ENCODE measurements at places on chromosomes 5 and 9.
A peak's percentile ranks its signal among the peaks of the same experiment; 100 is the strongest.

DNA sequence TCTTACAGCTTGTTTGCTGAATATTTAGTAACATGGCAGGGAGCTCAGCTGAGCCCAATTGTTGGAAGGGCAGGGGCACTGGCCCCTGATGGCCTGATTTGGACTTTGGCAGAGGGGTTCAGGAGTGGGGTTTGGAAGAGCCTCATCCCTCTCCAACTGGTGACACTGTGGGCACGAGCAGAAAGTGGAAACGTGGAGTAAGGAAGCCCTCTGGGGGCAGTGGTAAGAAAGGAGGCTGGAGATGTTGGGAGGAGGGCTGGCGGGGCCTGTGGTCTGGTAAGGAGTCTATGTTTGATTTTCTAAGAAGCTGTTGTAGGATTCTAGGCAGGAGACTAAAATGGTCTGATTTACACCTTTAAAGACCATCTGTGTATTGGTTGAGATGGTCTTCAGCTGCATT, 208.9 kb downstream of the HSPA4 start:
- no peak for DNase-seq

DNA sequence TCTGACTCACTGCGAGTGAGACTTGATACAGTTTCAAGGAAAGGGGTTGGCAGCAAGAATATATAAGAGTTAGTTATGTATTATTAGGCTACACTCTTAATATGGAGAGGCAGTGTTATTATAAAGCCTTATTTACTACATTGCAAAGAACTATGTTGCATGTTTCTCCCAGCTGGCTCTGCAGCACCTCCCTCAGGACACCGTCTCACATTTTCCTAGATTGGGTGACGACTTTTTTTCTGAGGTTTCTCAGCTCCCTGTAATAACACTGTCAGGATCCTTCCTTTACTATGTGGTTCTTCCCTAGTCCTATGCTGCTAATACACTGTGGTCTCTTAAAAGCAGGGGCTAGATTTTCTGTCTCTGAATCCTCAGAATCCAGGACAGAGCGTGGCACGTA, 153.7 kb downstream of the INSYN2B start:
- no peak for DNase-seq

DNA sequence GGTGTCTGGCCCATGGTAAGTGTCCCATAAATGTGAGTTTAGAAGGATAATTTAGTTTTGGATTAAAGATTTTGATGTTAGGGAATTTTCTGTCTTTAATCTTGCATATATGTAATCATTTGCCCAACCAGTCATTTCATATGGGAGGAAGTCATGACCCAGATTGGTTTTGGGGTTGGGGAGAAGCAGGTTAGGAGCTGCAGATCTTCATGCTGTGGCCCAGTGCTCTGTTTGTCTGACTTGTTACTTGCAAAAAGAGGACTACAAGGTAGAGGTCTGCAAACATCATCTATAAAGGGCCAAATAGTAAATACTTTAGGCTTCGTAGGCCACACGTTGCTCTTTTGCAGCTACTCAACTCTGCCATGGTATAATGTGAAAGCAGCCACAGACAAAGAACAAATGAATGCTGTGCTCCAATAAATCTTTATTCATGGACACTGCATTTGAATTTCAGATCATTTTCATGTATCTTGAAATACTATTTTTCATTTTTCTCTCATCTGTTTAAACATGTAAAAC, 16.8 kb downstream of the OSTF1 start:
- DNase-seq: no peak

DNA sequence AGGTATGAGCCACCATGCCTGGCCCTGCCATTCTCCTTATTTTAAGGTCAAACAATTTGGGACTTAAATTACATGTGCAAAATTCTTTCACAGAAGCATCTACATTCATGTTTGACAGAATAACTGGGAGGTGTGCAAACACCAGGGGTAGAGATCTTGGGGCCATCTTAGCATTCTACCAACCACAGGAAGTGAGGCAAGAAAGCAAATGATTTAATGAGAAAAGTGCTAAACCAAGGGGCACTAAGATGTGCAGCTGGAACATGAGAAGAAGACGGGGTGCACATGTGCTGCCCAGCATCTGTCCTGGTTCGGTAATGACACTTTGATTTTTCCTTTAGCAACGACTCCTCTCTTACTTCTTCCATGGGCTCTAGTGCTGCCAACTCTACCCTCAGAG, 1.2 kb upstream of the F12 start:
- DNase-seq: no peak

- DNase-seq: no peak
These were observed 7.9 kb downstream of the ANAPC2 start for GRCh38 chr9:137180491-137180890.

DNA sequence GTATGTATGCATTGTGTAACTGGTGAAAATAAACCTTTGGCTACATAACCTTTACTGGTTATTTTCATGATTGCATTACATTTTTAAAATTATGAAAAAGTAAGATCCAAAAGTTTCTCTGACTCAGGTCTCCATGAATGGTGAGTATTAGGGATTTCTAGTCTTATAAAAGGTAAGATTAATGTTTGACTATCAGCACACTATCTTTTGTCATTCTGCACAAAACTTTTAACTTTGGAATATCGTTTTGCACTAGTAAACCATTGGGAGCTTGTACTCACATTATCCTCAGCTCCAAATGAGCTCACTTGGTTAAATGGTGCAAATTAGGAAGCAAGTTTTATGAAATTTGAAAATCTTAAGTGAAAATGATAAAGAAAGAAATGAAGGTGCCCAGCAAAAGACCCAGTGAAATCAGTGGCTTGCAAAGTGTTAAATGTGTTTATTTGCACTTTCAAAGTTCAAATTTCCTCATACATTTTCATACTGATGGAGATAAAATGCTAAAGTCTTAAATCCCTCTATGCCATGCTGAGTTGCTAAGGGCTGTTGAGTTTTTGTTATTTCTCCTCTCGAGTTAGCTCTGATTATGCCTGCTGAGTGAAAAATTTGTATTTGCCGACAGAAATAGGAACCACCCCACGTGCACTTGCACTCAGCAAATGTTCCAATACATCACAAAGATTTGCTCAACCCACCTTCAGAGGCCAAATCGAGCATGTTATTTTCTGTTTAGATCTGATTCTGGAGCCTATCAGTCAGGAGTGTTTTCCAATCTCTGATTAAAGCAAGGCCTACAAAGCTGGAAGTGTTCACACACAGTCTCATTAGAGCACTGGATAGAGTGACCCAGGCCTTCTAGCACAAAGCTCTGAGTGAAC, 885.7 kb downstream of the NR2F1-AS1 start:
- DNase-seq: no peak

GRCh38 chr5:156237361-156237760, 89.6 kb upstream of the SGCD start:
- no peak for DNase-seq

GRCh38 chr5:66337626-66338226, 193.6 kb downstream of the SREK1 start:
- DNase-seq: no peak

DNA sequence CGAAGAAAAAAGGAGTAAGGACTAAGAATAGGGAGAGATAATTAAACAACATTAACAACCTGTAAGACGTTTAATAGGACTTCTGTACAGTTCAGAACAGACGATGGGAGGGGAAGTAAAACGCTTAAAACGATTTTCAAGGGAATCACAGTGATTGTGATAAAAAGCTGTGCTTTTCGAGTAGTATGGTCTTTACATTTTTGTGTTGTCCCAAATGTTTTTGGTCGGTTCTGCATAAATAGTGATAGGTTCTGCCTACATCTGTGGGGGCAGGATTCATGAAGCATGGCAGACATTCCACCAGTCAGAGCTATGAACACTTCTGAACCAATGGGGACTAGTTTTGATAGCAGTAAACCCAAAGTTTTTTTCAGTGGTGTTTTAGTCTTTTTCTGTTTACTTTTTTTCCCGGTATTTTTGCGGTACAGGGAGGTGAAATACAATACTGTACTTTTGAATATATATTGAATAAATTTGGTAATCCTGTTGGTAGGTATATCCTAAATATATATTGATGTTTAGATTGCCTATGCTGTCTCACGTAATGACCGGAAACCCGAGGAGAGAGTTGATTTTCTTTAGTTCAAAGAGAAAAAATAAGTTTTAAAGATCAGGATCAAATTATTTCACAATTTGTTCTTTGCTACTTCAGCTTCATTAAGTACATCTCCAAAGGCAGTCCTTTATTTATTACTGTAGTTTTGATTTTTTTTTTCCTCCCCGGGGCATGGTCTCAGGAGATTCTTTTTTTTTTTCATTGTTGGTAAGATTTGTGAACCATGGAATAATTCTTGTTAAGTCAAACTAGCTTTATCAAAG, 1.3 kb downstream of the ERBIN start:
- DNase-seq: no peak

GRCh38 chr5:5649641-5650040, 227.2 kb downstream of the ICE1 start:
- DNase-seq: no peak

DNA sequence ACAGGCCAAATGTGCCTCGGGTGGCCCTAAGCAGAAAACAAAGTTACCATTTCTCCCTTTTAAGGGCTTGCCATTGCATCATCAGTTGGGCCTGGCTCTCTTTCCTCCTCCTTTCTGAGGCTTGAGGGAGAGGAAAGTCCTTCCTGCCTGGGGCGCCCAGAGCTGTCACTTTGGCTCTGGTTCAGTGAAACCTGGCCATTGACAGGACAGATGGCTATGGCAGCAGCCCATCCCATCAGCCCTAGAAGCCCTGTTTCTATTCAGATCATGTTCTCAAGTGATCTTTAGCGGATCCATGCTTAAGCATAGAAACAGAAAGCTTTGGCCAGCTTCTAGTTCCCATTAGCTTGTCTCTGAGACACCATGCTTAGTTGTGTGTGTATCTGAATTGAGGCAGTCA, 293.4 kb downstream of the YTHDC2 start:
- DNase-seq: no peak

- DNase-seq: no peak
These were observed 7.8 kb downstream of the KLHL3 start for GRCh38 chr5:137728048-137728447.

GRCh38 chr5:160655717-160656116, 196.3 kb downstream of the ATP10B start:
- DNase-seq: no peak

- no peak for DNase-seq
These were observed 1.6 kb downstream of the BASP1 start for GRCh38 chr5:17219006-17219422.

DNA sequence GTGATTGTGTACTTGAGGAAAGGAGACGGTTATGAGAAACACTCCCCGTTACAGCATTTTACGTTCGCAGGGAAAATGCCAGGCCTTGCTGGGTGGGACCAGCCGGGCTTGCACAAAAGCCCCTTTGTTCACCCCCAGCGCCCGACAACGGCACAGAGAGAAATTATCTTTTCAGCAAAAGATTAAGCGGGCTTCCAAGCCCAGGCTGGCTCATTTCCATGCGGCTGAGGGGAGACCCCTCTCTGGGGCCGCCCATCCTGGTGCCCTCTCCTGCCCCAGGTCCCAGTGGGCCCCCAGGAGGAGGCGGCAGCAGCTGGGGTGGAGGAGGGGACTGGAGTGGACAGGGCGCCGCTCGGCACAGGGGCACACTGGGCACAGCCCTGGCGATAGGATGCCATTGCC, 50.8 kb upstream of the NOTCH1 start:
- DNase-seq: no peak

DNA sequence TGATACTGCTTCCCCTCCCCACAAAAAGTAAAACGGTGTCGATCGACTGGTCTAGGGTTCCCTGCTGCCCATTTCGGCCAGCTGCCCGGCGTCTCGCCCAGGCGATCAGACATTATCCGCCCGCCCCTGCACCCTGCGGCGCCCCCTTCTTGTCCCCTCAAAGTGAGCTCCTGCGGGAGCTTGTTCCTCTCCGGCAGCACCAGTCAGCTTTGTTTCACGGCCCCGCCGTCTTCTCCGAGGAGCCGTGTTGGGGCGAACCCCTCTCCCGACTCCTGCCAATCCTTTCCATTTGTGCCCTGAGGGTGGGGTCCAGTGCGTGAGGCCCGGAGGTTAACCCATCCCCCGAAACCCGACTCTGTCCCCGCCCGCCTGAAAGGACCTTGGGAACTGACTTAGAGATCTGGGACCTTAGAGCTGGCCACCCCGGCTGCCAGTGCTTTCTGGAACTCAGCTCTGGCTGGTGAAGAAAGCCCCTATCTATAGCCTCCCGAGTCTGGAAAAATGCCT, 518 bp downstream of the UBE2B start:
- peak; percentile 56 for DNase-seq

- no peak for DNase-seq
These were observed 8.0 kb downstream of the GLIPR2 start for GRCh38 chr9:36144309-36145232.
